ENCODE measurements at places on chromosomes 2 and 18. TPM values are rescaled to one million over a fixed set of nuclear protein-coding genes. Genes with fewer than 3 reads are reported as not detected.

Gene FARP2
- total RNA-seq = 30.1 TPM

Gene SOS1
- total RNA-seq = 12.8 TPM

Gene CFAP65
- 0.11 TPM for total RNA-seq

Gene UGT1A10
- 0.18 TPM for total RNA-seq

Gene USP37
- total RNA-seq = 4.8 TPM

Gene NPHP1
- 8.7 TPM for total RNA-seq

Gene CLEC4F
- total RNA-seq = not detected

Gene OR6B2
- not detected for total RNA-seq

Gene FAM237A
- total RNA-seq = not detected

Gene DSG4
- not detected for total RNA-seq

Gene SLC23A3
- 0.46 TPM for total RNA-seq

Gene MC5R
- total RNA-seq = not detected

Gene INPP5D
- total RNA-seq = 0.60 TPM

Gene PSME4
- 43.2 TPM for total RNA-seq

Gene APOB
- total RNA-seq = not detected

Gene TXNDC2
- 0.16 TPM for total RNA-seq

Gene CFAP221
- 0.40 TPM for total RNA-seq

Gene CNGA3
- not detected for total RNA-seq

Gene NDUFAF7
- total RNA-seq = 16.0 TPM

Gene STPG4
- not detected for total RNA-seq

Gene MYCN
- not detected for total RNA-seq

Gene MAPK4
- 0.14 TPM for total RNA-seq

Gene TNS1
- 21.4 TPM for total RNA-seq

Gene DNAH6
- 0.44 TPM for total RNA-seq

Gene RSAD2
- 0.27 TPM for total RNA-seq

Gene SNORC
- total RNA-seq = 7.9 TPM

Data from A549 treated with ZK216348 at 1 μM for 4 hours (cell line).